ENCODE measurements at places on chromosomes 5 and 9.

- DNase-seq: peak; percentile 83
Measured at GRCh38 chr5:142841511-142842265, 71.5 kb downstream of the ARHGAP26 start.

- DNase-seq: no peak
Measured at GRCh38 chr9:95864852-95865580, 10.5 kb upstream of the ERCC6L2 start.

DNA sequence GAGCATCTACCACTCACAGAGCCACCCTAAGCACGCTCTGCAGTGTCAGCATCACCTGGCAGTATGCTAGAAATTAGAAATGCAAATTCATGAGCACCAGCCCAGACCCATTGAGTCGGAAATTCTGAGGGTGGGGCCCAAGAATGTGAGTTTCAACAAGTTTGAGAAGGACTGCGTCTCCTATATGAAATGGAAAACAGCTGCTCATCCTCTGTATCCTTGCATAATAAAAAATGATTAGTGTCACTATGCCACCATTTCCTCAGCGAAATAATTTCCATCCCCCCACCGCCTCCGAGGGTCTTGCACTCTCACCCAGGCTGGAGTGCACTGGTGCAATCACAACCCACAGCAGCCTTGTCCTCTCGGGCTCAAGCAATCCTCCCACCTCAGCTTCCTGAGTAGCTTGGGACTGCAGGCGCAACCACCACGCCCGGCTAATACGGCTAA is 1.3 kb upstream of the IQGAP2 start:
- DNase-seq: no peak

DNA sequence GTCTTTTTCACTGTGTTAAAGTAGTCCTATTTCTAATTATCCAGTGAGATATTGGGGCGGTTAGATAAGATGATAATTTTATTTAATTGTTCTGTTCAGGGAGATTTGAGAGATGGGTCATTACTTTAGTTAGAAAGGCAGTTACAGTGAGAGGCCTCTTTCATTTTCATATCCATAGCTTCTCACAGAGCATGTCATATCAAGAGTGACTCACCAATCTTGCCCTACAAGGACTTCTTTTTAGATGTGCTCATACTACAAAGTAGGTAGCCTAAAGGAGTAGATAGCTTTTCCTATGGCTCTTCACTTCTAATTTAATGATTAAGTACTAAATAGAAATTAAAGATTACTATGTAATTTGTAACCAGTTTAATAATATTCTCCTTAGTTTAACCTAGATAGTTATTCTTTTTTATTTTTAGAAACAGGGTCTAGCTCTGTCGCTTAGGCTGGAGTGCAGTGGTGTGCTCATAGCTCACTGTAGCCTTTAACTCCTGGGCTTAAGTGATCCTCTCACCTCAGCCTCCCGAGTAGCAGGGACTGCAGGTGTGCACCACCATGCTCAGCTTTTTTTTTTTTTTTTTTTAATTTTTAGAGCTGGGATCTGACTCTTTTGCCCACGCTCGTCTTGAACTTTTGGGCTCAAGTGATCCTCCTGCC is 71.0 kb downstream of the FER start:
- DNase-seq: peak; percentile 55

GRCh38 chr5:61461417-61461816 is 129.4 kb downstream of the ZSWIM6 start:
- no peak for DNase-seq

DNA sequence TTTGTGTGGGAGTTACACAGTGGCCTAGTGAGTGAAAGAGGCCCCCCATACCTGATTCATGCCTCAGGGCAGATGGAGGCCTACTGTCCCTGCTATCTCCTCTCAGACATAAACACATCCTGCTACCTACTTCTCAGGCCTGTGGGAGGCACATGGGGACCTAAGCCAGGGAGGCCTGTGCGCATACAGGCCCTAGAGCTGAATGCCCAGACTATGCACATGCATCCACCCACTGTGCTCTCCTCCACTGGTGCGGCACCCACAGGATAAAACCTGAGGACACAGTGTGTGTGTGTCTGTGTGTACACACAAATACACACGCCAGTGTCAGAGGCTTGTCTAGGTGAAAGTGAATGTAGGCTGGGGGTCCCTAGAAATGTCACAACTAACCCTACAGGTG is 1.4 kb downstream of the PAX5 start:
- no peak for DNase-seq

GRCh38 chr9:35499029-35499700 is 9.3 kb downstream of the RUSC2 start:
- DNase-seq: no peak

GRCh38 chr5:113090336-113091106 is 113.9 kb downstream of the DCP2 start:
- no peak for DNase-seq

- DNase-seq: peak; percentile 63
Measured at GRCh38 chr5:72920690-72921502, 34.9 kb upstream of the FCHO2 start.

- peak; percentile 72 for DNase-seq
Measured at GRCh38 chr5:84255315-84255714, 129.4 kb downstream of the EDIL3 start.
